ENCODE measurements at places on chromosomes 12 and 14.

DNA sequence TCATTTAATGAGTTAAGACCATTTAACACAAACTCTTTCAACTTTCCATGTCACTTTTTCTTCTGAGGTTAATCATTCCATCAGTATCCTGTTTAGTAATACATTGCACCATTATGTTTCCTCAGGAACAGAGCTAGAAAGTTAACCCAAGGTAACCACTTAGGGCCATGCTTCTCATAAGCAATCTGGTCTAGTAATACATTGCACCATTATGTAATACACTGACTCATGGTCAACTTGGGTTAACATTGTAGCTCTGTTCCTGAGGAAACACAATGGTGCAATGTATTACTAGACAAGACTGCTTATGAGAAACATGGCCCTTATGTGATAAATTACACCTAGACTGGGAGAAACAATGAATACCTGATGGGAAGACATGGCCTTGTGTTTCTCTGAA lies 21.7 kb downstream of the ERH start:
- no peak for DNase-seq

- no peak for DNase-seq
Observed at GRCh38 chr12:109604132-109604585, 30.6 kb downstream of the MVK start.

DNA sequence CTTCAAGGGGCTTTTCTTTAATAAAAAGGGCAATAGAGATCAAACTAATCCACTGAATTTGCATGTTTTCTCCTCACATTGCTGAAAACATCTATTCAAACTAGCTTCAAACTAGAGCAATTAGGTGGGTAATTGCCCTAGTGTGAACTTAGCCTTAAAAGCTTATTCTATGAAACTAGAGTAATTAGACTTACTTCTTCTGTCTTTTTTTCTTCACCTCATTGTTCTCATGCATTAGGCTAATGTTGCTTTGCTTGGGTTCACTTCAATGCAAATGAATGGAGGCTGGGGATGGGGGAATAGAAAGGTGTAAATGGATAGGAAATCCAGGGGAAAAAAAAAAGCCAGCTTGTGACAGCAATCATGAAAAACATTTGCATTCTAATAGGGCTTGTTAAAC lies 414.8 kb upstream of the LMO3 start:
- no peak for DNase-seq

GRCh38 chr14:101709533-101709881 lies 52.0 kb upstream of the PPP2R5C start:
- no peak for DNase-seq

DNA sequence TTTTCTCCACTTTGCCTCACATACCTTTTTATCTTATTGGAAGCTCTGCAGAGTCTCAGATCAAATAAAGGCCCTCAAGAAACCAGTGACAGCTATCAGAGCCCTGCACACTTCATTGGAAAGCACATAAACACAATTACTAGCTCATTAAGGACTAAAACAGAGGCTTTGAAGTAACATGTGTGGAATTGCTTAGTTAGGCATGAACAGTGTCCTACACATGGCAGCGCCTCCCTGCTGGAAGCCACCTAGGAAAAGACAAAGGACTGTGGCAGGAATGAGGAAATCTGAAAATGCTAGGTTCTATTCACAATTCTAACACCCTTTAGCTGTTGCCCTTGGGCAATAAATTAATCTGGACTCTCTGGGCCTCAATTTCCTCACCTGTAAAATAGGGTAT lies 89.4 kb downstream of the SUDS3 start:
- DNase-seq = no peak

DNA sequence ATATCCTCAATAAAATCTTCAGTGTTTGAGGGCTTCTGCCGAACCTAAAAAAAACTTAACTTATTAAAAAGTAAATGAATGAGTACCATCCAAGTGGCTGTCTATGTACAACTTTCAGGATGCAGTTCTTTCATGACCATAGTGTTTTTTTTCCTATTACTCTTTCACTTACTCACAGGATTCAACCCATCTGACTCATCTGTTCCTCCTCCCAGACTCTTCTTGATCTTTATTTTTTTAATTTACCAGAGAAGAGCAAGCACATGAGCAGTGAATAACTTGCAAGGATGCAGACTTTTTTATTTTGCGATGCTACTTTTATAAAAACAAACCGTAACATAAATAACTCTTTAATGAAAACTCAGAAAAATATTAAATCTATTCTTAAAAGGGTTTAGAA lies 24.5 kb downstream of the RECQL start:
- no peak for DNase-seq

DNA sequence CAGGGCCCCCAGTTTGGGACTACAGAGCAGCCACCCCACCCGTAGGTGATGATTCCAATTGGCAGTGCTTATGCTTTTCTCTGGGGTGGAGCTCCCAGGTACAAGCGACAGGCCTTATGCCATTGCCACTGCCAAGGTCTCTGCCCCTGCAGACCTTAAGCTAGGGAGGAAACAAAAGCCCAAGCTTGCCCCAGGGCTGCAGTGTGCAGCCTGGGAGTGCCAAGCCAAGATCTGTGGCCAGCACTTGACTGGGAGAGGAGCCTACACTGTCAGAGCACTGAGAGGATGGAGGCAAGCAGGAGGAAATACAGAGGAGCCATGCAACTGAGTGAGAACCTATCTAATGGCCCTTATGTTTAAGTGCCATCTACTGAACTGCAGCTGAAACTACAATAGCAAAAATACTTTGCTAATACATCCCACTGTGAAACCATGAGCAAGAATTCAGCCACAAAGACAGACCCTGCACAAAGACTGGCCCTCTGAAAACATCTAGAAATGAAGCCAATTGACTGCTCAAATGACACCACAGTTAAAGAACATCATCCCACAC lies 17.7 kb upstream of the ASCL1 start:
- DNase-seq = no peak

GRCh38 chr12:130128790-130129735 lies 33.2 kb upstream of the FZD10 start:
- DNase-seq = no peak

GRCh38 chr12:65640489-65640901 lies 183.8 kb upstream of the HMGA2 start:
- DNase-seq = no peak

Data from GM06990 (cell line).